Activated CD4-positive, alpha-beta T cell treated with anti-CD3 and anti-CD28 coated beads for 36 hours (primary cell): ENCODE measurements at places on chromosomes 1 and 21.

DNA sequence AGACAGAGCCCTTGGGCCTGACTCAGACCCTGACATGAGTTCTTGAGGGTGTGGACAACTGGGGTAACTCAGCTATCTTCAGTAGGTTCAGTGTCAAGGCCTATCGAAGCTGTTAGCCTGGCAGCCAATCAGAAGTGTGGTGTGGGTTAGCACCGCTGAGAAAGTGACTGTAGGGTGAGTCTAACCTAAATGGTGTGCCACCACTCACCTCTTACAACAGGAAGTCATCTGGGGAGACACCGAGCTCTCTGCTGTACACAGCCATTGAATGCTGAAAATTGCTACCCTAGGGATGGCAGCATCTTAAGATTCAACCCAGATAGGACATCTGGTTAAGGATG lies 44.6 kb downstream of the RASSF5 start:
- peak; percentile 91 for DNase-seq

DNA sequence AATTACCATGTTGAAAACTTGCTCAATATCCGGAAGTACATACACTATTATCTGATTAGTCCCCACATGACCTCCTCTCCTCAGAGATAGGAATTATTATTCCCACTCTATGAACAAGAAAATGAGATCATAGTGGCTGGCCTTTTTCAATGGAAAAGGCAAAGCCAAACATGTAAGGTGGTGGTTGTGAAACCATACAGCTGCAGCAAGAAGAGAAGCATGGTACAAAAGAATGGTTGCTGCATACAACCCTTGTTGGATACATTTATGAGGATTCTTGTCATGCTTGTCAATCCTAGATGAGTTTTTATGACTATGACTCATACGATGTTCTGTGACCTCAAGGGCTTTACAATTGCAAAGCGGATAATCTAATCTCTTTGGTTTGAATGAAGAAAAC lies 514.7 kb downstream of the PLPP3 start:
- DNase-seq = no peak

GRCh38 chr1:51274676-51275075 lies 38.6 kb downstream of the RNF11 start:
- no peak for DNase-seq

DNA sequence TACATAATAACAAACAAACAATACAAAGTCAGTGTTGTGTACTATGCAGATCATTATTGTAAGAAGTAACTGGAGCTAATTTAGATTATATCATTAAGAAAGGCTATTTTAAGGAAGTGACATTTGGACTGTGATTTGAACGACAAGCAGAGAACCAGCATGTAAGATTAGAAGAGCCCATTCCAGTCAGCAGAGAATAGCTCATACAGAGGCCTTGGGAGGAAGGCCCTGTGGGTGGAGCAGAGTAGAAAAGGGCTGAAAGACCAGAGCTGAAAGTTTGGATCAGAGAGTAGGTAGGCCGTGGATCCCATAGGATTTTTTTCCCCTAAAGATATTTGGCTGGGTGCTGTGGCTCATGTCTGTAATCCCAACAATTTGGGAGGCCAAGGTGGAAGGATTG lies 190.1 kb downstream of the OMA1 start:
- DNase-seq = no peak

DNA sequence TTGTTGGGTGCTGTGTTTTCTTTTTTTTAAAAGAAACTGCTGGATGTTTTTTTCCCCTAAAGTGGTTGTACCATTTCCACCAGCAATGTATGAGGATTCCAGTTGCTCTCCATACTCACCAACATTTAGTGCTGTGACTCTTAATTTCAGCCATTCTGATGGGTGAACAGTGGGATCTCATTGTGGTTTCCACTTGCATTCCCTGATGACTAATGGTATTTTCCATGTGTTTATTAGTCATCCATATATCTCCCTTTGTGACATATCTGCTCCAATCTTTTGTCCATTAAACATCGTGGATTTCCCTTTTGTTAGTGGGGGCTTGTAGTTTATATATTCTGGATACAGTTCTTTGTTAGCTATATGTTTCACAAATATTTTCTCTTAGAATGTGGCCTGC lies 206.0 kb downstream of the CAMTA1 start:
- no peak for DNase-seq

GRCh38 chr21:42841156-42841915 lies 38.0 kb downstream of the WDR4 start:
- no peak for DNase-seq

DNA sequence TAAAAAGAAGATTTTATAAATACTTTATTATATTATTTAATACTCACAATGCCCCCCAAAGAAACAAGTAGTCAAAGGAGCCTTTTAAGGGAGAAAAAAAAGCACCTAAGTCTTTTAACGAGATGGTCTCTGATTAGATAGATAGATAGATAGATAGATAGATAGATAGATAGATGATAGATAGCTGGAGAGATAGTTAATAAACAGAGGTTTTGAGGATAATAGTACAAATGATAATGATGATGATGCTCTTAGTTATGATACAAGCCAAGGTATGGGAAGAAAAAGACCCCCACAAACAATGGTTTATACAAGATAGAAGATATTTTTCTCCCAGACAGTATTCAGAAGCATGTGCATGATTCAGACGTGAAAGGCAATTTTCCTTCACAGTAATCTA lies 14.6 kb upstream of the EDEM3 start:
- no peak for DNase-seq

DNA sequence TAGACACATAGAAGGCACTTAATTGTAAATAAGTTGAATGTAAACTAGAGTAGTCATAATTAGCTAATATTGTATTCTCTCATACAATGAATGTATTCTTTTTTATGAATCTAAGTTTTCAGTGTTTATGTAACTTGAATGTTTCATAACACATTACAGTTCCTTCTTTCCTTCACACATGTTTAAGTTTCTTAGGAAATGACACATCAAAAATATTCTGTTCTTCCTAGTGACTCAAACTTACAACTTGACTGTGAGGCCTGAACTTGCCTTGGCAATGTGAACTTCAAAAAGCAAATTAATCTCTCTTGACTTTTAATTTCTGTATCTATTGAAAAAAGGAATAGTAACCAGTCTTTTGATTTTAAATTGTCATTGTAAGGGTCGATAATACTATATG lies 700.1 kb downstream of the KCNT2 start:
- DNase-seq = no peak

DNA sequence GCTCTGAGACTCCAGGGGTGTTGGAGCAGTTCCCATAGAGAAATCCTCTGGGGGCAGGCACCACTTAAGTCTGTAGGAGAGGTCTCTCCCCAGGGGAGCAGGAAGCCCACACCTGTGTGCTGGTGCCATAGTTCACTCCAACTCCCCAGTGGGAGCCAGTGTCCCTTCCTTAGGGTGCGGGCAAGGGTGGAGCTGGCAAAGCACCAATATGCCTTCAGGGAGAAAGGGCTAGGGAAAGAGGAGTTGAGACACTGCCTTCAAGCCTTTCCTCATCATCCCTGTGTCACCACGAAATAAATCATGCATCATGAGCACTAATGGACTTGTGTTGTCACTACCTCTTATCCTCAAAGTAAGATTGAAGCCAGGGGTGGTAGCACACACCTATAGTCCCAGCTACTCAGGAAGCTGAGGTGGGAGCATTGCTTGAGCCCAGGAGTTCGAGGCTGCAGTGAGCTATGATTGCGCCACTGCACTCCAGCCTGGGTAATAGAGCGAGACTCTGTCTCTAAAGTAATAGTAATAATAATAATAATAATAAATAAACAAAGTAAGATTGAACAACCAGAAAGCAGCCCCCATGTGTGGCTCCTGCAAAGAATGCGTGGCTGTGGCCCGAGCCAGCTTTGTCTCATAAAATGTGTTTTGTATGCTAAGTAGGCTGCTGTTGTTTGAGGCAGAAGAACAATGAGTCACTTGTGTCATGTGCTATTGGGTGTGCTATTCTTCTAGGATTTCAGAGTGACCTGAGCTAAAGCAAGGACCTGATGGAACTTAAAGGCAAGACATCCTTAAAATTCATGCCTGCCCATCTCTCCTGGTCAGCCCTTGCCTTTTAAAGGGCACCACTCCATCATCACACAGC lies 6.7 kb upstream of the TIE1 start:
- DNase-seq = no peak

- DNase-seq = no peak
Observed at GRCh38 chr1:70899735-70900134, 147.9 kb downstream of the PTGER3 start.

- DNase-seq = no peak
Observed at GRCh38 chr1:204736836-204737235, 51.3 kb upstream of the LRRN2 start.

DNA sequence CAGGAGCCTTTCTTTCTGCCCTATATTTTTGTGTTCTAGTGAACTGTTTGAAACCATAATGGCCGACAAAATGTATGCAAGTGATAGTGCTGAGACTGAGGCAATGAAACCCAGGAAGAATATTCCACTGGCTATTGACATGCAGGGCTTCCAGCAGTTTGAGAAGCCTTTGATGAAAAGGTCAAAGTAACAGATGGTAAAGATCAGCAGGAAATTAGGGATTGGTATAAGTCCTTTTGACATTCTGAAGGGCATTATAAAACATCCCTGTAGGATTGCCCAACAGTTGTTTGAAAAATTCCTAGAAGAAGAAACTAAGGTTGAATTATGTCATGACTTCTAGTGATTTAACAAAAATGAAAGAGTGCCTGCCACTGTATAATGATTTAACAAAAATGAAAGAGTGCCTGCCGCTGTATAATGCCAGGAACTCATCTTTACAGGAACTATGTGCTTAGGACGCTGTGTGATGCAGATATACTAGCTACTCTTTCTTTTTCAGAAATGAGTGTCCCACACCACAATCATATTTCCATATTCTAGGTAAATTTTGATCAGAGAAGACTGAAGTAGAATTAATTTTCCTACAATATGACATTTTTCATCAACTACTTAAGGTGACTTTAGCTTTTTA lies 283.9 kb upstream of the ST6GALNAC5 start:
- DNase-seq = no peak

- DNase-seq = no peak
Observed at GRCh38 chr21:42798106-42798505, 81.2 kb downstream of the WDR4 start.

DNA sequence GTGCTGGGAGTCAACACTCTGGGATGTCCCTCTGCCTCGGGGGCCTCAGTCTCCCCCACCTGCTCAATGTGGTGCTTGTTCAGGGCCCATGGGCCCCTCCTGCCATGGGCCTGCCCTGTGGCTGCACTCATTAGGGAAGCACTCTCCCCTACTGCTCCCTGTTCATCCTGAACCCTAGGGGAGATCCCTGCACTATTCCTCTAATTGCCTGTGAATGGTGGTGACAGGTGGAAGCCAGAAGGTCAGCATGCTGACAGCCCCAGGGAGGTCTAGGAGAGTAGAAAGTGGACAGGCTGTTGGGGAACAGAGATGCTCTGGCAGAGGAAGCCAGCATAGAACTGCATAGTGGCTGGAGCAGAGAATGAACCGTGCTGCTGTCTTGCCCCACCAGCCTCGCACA lies 217.6 kb downstream of the TRABD2B start:
- no peak for DNase-seq

GRCh38 chr1:54507033-54507870 lies 40.8 kb upstream of the ACOT11 start:
- DNase-seq = no peak

DNA sequence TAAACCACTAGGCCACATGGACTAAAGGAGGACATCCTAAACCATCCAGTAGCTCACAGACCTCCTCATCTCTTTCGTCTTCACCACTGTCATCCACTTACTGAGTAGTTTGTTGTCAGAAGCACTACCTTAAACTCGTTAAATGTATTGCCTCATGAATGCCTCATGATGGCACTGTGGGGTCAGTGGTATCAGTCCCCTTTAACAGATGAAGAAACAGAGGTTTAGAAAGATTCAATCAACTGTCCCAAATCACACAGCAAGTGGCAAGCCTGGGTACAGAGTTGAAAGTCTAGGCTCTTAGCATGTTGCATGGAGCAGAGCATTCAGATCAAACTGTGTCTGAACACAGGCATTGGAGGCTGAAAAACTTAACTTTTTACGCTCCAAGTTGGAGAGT lies 183.6 kb upstream of the KIAA0040 start:
- peak; percentile 21 for DNase-seq

DNA sequence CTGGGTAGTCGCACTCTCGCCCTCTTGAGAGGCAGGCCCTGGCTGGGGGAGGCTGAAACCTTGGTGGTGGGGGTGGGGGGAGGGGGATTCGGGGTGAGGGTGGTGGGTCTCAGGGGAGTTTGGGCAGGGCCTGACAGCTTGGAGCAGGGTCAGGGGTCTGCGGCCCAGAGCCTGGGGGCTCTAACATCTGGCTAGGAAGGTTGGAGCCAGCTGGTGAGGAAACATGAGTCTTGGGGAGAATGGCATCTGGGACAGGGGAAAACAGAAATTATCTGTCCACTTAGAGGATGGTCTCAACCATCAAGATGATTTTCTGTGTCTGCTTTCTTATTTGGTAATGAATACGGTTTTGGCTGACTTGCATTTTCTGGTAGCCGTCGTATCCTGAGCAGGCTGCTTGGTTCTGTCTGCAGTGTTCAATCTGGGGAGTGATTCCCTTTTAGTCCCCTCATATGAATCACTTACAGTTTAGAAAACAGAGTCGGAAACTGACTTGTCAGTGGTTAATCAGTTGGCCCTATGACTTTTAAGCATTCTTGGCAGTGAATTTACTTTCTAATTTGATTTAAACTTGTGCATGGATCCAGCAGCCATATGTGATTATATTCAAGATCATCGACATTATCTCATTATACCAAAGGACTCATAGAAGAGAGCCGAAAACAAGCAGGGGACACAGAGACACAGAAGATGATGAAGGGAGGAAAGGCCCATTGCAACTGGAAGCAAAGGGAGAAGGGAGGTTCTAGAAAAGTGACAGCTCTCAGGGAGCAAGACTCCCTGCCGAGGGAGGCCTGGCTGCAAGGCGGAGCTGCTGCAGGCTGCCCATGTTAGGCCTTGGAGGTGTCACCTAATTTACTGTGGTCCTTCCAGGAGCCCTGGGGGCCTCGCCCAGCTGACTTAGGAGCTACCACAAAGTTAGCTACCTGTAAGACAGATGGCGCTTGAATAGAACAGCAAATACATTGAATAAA lies 237.6 kb downstream of the SDCCAG8 start:
- DNase-seq = no peak

DNA sequence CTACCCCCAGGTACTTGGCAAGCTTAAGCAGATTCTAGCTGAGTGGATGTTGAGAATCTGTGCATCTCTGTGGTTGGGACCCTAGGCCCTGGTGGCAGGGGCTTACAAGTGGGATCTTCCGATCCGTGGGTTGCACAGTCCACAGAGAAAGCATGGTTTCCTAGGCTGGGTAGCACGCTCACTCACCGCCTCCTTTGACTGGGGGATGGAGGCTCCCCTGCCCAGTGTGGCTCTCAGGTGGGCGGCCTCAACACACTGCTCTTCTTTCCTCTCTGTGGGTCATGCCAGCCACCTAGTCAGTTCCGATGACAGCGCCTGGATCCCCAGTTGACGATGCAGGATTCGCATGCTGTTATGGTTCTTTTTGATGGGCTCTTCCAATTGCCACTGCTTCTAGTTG lies 639.5 kb upstream of the ADAMTS5 start:
- no peak for DNase-seq

GRCh38 chr1:26035959-26036755 lies 9.8 kb downstream of the SLC30A2 start:
- DNase-seq = peak; percentile 86

GRCh38 chr1:202234331-202235002 lies 40.9 kb downstream of the LGR6 start:
- no peak for DNase-seq

GRCh38 chr1:228664399-228664914 lies 70.8 kb upstream of the RHOU start:
- DNase-seq = peak; percentile 87
